ENCODE measurements at places on chromosomes 2 and 18.

- no peak for DNase-seq
These were observed 1.4 kb downstream of the CLUL1 start for GRCh38 chr18:598124-598589.

- DNase-seq, result no peak
These were observed 23.5 kb upstream of the KLF11 start for GRCh38 chr2:10019602-10020400.

GRCh38 chr2:27809761-27810241 lies 38.3 kb downstream of the MRPL33 start:
- DNase-seq, result no peak

- DNase-seq, result no peak
These were observed 19.7 kb upstream of the TMEM17 start for GRCh38 chr2:62525549-62526269.

GRCh38 chr2:43003702-43004101 lies 211.3 kb upstream of the HAAO start:
- no peak for DNase-seq

DNA sequence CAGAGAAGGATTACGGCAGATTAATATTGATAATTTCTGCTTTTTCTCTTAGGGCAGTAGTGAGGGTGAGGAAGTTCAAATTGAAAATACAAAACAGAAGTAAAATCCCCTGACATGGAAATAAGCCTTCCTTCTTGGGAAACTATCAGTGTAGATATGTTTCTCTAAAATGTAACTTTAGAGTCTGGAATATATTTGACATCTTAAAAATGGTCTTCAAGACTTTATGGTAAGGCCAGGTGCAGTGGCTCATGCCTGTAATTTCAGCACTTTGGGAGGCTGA lies 33.0 kb downstream of the INPP5D start:
- no peak for DNase-seq

DNA sequence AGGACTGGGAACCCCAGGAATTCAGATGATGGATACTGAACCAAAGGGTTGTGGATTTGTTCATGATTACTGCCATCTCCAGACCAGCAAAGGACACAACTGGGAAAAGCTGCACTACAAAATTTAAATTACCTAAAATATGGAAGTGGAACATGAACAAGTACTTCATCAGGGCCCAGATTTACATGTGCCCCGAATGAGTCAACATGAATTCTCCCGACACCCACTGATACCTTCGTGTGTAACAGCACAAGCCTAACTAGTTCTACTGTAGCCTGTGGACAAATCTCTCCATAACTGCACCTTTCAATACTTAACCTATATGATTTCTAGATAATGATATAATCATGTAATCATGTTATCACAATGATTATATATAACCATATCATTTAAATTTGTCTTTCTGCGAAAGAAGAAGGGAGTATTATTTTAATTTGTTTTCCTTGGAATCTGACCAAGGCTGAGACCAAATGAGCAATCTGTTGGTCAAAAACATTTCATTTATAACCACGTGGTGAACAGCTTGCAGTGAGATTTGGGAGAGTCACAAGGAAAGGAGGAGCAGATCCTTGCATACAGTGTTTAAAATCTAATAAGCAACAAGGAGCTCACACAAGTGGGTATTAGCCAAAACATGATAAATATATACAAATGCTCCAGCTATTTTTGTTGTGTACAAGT lies 70.5 kb downstream of the CACNB4 start:
- DNase-seq, result no peak

- peak; percentile 7 for DNase-seq
These were observed 649 bp downstream of the FECH start for GRCh38 chr18:57585855-57586250.

DNA sequence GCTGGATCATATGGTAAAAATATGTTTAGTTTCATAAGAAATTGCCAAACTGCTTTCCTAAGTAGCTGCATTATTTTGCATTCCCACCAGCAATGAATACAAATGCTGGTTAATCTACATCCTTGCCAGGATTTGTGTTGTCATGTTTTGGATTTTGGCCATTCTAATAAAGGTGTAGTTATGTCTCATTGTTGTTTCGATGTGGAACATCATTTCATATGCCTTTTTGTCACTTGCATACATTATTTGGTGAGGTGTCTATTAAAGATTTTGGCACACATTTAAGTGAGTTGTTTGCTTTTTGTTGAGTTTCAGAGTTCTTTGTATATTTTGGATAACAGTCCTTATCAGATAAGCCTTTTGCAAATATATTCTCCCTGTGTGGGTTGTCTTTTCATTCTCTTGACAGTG lies 299.2 kb upstream of the TFPI start:
- no peak for DNase-seq

GRCh38 chr2:166891727-166892126 lies 3.4 kb downstream of the XIRP2 start:
- no peak for DNase-seq

DNA sequence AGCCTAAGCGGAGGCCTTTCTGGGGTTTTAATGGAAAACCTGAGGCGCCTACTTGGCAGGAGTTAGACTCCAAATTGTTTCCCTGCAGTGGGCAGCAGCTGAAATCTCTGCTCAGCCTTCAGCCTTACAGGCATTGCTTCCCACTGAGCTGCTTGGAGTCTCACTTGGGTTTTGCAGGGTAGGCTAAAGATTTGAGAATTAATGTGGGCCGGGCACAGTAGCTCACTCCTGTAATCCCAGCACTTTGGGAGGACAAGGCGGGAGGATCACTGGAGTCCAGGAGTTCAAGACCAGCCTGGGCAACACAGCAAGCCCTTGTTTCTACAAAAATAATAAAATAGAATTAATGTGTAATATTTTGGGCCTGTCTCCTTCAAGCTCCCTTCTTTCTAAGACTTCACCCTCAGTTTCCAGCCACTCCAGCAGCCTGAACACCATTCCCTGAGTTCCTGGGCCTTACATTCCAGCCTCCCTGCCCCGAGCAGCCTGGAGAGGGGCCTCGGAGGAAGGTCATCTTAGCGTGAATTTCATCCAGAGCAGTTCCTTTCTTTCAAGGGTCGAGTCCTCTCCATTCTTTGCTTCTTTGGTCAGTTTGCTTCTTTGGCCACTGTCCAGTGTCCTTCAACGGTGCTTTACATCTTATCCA lies 9.1 kb upstream of the RAB17 start:
- DNase-seq, result no peak

DNA sequence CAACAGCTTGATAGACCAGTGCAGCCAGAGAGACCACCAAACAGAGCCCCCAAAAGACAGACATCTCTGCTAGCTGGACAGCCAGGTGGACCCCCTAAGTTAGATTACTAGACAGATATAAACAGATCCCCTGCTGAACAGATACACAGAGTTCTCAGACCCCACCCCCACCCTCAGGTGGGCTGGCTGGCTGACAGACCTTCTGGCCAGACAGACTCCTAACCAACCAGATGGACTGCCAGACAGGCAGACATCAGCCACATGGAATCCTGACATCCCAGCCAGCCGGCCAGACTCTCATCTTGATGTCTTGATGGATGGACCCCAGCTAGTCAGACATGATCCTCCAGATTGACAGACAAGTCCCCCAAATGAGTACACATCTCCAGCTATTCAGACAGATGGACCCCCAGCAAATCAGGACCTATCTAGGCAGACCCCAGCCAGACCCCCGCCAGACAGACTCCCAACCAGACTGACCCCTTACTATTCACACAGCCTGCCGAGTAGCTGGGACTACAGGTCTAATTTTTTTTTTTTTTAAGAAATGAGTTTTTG lies 18.0 kb downstream of the PTPN18 start:
- no peak for DNase-seq

- DNase-seq, result no peak
These were observed 119.1 kb upstream of the PELI1 start for GRCh38 chr2:64263315-64263714.

- DNase-seq, result no peak
These were observed 10.7 kb downstream of the DPP4 start for GRCh38 chr2:162063281-162063680.

DNA sequence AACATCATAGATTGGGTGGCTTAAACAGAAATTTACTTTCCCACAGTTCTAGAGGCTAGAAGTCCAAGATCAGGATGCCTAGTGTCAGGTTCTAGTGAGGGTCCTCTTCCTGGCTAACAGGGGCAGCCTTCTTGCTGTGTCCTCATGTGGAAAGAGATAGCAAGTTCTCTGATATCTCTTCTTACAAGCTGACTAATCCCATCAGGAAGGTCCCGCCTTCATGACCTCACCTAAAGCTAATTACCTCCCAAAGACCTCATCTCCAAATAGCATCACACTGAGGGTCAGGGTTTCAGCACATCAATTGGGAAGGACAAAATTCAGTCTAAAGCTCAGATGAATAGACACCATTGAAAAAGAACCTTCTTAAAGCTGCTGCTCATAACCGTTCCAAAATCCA lies 22.9 kb downstream of the ACVR1 start:
- DNase-seq, result no peak

- no peak for DNase-seq
These were observed 282.7 kb upstream of the STON1 start for GRCh38 chr2:48247206-48247605.

GRCh38 chr2:120401275-120402066 lies 55.5 kb downstream of the INHBB start:
- no peak for DNase-seq

DNA sequence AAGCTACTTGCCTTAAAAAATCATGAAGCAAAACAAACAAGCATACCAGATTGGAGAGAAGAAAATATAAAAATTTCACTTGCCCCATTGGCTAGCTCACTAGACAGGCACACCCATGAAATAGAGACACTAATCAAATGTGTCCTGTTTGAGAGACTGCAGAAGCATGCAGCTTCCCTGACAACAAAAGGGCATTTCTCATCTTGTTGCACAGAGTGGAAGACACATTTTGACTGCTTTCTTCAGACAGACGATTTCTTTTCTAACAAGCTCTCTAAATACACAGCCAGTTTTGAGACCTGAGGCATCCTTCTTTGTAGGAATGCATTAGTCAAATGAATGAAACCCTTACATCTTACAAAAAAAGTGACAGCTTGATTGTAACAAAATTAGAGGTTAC lies 1558.6 kb upstream of the NXPH2 start:
- DNase-seq, result no peak

- DNase-seq, result no peak
These were observed 35.2 kb downstream of the WDPCP start for GRCh38 chr2:63553049-63553448.

DNA sequence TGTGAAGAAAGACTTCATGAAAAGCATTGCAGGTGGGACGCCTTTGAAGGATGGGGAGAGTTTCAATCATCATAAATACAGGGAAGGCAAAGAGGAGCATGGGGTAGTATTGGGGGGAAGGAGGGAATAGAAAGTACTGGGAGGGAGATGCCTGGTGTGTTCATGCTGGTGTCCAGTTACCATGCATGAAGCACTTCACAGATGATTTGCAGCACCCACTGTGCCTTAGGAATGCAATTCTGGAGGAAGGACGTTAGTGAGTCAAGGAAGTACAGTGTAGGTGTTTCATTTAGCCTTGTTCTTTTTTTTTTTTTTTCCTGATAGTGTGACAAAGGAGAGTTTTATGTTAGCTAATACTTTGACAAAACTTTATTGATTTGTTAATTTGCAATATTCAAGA lies 36.8 kb downstream of the ADAM23 start:
- DNase-seq, result no peak

DNA sequence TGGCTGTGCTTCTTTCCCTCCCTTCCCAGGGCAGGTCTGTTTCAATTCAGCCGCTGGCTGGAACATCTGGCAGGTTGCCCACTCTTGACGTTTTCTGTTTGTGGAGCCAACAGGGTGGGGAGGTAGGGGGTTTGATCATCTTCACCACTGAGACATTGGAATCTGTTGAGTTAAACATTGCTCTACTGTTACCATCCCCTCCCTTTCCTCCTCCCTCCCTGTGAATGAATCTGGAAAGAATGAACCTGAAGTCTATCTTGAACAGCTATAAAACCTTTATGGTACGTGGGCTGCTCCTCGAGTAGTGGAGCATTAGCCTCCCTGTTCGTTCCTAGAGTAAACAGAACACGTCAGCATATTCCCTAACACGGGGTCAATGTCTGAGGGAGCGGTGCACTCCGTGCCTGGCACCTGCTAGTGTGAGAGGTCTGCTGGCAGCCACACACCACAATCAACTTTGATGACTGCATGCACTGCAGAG lies 249.9 kb upstream of the RBBP8 start:
- no peak for DNase-seq

- no peak for DNase-seq
These were observed 241.6 kb downstream of the HRH4 start for GRCh38 chr18:24702001-24702515.

GRCh38 chr2:200443376-200443775 lies 66.5 kb downstream of the KCTD18 start:
- DNase-seq, result no peak

GRCh38 chr2:82796132-82796531 lies 1662.9 kb downstream of the SUCLG1 start:
- DNase-seq, result no peak

- DNase-seq, result no peak
These were observed 5.5 kb upstream of the REV1 start for GRCh38 chr2:99495115-99495860.

DNA sequence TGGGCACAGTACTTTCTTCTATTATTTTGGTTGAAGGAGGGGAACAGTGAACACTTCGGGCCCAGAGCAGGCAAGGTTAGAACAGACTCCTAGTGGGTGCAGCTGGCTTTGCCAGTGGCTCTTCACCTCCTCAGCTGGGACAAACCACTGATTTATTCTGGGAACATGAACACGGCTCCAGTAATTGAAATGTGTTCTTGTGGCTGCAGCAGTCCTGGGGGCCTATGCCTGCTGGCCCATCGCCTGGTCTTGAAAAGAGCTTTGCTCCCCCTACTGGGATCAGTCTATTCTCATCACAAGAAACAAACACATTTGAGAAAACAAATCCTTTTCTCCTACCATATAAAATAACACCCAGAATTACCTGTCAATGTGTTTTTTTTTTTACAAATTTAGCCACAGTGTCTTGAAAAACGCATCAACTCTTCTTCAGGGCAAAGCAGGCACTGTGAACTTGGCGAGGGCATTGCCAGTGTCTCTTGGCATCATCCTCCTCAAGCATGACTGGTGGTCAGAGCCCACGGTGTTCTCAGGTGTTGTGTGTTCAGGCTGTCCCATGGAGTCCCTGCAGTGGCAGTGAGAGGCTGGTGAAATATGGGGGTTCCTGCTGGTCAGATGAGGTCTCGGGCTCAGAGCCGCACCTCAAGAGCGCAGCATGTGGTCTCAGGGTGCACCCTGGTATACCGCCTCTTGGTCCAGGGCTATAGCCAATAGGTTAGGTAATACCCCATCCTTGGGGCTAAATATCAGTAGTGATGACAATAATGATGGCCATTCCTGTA lies 51.3 kb downstream of the RNF144A start:
- no peak for DNase-seq

DNA sequence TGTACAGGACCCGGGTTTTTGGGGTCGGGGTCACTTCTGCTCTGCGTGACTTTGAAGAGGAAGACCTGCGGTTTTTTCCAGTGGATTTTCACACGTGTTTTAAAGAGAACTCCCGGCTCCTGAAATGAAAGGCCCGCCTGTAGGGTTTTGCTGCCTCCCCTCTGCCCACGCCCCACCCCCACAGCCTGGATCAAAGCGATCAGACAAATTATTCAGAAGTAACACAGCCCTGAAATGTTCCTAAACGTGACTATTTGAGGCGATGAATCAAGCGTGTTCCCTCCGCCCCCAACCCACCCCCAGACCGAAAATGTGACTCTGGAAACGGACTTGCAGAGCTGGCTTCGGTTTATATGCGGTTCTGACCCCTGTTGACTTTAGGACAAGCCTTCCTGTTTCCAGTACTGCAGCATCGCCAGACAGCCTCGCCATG lies 28.7 kb upstream of the SMIM21 start:
- peak; percentile 42 for DNase-seq
